ENCODE measurements at places on chromosomes 13 and 19. TPM values are rescaled to one million over a fixed set of nuclear protein-coding genes. Genes with fewer than 3 reads are reported as not detected.
A peak's percentile ranks its signal among the peaks of the same experiment; 100 is the strongest.

GRCh38 chr13:43611281-43612273 is 175.2 kb downstream of the ENOX1 start:
- DNase-seq, result no peak

DNA sequence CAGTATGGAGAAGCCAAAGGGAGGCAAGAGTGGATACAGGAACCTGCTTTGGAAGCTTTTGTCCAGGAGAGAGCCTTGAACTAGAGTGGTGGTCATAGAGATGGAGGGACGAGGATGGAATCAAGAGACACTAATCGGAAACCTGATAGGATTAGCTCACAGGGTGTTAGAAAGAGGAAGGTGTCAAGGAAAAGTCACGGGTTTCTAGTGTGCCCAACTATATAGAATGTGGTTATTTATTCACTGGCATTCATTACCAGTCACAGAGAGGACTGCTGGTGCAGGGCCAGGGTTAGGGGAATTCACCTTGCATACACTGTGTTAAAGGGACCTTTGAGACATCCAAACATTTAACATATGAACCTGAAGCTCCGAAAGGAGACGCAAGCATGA is 43.4 kb upstream of the URAD start:
- DNase-seq, result no peak

GRCh38 chr13:59409211-59409610 is 754.5 kb downstream of the DIAPH3 start:
- peak; percentile 85 for DNase-seq

- no peak for DNase-seq
Measured at GRCh38 chr13:114279146-114279545, 2.3 kb upstream of the UPF3A start.

KCNC3 gene
- total RNA-seq, result not detected

Data from sigmoid colon (tissue), 7 donors.